ENCODE measurements at places on chromosomes 6 and 20.

GRCh38 chr6:33808641-33809180 is 4.9 kb upstream of the MLN start:
- no peak for DNase-seq

GRCh38 chr20:2984956-2985661 is 58.3 kb upstream of the GNRH2 start:
- DNase-seq, result no peak

DNA sequence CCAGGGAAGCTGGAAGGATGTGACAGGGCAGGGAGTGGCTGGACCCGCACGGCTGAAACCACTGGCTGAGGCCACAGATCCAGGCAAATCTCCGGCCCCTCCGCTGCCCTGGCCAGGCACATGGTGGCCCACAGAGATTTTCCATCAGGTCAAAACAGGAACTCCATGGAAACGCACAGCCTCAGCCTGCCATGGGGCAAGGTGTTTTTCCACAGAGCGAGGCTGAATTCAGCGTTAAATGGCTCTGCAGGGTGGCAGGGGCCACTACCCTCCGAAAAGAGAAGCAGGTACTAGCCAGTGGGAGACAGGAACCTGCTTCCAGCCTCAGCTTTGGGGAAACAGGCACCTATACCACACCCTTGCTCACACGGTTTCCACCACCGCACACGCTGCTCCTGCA is 53.1 kb downstream of the PREX1 start:
- no peak for DNase-seq

GRCh38 chr20:3307078-3307477 is 68.1 kb upstream of the SLC4A11 start:
- no peak for DNase-seq

DNA sequence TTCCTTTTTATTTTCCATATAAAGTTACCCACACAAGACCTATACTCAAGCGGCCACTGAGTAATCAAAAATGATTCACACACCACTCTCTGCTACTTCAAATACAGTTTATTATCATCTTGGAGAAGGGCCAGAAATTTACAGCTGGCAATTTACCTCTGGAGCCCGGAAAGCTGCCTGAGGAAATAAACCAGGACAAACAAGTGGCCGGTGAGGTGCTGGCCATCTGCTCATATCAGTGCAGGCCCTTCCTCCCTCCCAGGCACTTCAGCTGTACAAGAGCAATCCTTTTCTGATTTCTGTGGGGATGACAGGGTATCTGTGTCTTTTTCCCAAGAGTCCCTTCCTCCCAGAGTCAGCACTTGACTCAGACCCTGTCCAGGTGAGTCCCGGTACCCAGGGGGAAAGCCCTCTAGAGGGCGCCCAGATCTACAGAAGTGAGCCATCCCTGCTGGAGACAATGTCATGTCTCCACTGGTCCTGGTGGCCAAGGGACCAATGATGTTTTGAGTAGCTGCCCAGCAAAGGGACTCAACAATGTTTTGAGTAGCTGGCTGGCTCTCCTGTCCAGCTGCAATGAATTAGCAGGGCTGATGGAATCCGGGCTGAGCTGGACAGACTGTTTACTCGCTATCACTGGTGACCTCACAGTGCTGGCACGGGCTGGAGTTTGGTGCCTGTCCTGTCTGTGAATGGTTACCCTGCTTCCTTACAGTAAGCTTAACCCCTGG is 23.6 kb downstream of the LRP11 start:
- DNase-seq, result no peak

Data from GM18507 (cell line).